Right lobe of liver (tissue), 6 donors: ENCODE measurements at places on chromosomes 2 and 18. TPM values are rescaled to one million over a fixed set of nuclear protein-coding genes. Genes with fewer than 3 reads are reported as not detected.

CYTIP gene
- total RNA-seq = 6.0 TPM

GRCh38 chr2:74401891-74402290 is 19.5 kb downstream of the C2orf81 start:
- DNase-seq = no peak

- no peak for DNase-seq
These were observed 4.2 kb upstream of the ROCK1 start for GRCh38 chr18:21115519-21116411.

DNA sequence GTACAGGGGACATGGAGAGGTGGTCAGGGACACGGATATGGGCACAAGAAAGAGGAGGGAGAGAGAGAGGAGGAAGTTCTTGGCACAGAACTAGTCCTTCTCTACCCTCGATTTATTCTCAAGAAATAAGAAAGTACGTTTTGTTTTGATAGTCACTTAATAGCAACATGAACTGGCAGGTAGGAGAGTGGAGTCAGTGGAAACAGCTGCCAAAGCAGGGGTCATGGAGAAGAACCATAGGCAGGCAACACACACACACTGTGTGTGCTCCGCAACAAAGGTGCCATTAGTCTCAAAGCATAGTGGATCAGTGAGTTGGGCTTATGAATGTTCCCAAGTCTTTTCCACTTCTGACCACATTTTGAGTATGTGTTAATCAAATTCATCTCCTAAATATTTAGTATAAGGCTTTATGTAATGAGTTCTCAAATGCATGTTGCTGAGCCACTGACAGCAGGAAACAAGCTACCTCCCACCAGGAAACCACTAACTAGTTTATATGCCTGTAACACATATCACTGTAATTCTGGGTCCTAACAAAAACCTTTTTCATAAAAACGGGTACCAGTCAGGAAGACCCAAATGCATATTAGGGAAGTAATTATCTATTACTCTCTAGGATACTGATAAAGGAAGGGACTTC is 41.1 kb downstream of the IWS1 start:
- no peak for DNase-seq
